CD4-positive, alpha-beta T cell treated with Interleukin-17A for 4 hours (primary cell): ENCODE measurements at places on chromosomes 2 and 18.

DNA sequence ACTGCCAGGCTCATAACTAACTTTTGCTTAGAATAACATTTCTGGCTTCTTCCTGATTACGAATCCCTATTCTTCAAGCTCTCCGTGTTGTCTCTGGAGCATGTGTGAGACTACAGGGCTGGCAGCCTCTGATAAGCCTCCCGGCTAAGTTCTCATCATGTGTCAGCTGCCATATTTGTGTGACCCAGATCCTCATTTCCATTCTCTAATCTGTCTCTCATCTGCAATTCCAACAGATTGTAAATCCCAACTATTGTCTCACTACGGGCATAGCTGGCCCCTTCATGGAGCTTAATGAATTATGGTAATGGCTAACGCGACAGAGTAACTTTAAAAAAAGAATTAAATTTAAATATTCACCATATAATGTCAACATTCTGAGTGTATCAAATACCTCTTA lies 165.4 kb downstream of the CMPK2 start:
- no peak for DNase-seq

DNA sequence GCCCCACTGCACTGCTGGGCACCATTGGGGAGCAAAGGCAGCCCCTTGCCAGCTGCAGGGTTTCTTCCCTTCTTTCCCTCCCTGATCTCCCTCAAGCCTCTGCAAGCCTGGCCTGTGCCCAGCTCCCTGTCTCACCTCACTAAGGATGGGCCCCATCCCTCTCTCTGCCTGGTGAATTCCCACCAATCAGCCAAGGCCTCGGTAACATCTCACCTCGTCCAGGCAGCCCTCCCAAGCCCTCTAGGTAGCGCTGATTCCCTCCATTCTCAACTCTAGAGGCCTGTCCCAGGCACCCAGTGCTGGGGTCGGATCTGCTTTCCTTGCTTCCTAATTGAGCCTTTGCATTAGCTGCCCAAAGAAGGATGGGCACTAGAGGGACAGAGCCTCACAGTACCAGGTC lies 63.0 kb downstream of the CELF4 start:
- no peak for DNase-seq

- no peak for DNase-seq
Observed at GRCh38 chr18:7257426-7257740, 26.5 kb downstream of the LRRC30 start.

GRCh38 chr18:79208906-79209305 lies 139.7 kb downstream of the ATP9B start:
- no peak for DNase-seq

DNA sequence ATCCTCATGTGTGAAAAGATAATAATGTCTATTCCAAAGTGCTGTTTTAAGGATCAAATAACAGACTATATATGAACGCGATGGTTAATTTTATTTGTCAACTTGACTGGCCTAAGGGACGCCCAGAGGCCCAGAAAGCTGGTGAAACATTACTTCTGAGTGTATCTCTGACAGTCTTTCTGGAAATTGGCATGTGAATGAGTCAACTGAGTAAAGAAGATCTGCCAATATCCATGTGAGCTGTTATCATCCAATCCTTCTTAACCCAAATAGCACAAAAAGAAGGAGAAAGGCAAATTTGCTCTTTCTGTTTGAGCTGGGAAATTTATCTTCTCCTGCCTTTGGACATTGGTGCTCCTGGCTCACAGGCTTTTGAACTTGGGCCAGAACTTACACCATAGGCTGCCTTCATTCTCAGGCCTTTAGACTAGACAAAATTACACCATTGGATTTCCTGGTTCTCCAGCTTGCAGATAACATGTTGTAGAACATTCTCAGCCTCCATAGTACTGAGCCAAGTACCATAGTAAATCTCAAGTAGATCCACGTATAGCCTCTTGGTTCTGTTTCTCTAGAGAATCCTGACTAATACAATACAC lies 114.7 kb upstream of the DOCK10 start:
- no peak for DNase-seq

GRCh38 chr2:134738141-134738870 lies 19.5 kb upstream of the TMEM163 start:
- no peak for DNase-seq

- DNase-seq: no peak
Observed at GRCh38 chr2:170229125-170229524, 51.2 kb downstream of the MYO3B start.

DNA sequence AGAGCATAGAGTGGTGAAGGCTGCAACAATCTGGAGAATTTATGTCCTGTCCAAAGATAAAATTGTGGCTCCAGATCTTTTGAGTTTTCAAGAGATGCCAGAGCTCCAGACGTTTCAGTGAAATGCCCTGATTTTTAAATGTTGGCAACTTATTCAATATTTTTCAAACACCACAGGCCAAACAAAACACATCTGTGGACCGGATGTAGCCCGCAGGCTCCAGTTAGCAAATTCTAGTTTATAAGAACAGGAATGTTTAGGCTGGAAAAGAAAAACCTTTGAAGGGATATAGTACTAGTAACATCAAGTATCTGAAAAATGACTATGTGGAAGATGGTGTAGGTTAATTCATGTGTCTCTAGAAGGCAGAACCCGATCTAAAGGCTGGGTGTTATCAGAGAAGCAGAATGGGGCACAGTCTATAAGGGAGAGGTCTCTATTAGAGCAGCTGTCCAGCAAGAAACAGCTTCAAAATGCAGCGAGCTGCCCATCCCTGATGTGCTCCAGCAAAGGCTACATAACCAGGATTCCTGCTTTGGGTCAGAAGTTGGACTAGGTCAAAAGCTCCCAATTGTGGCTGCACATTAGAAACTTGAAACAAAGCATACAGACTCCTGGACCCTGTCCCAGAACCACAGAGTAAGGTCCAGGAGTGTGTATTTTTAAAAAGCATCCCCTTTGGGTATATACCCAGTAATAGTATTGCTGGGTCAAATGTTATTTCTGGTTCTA lies 105.9 kb downstream of the ANKRD44 start:
- DNase-seq: no peak

DNA sequence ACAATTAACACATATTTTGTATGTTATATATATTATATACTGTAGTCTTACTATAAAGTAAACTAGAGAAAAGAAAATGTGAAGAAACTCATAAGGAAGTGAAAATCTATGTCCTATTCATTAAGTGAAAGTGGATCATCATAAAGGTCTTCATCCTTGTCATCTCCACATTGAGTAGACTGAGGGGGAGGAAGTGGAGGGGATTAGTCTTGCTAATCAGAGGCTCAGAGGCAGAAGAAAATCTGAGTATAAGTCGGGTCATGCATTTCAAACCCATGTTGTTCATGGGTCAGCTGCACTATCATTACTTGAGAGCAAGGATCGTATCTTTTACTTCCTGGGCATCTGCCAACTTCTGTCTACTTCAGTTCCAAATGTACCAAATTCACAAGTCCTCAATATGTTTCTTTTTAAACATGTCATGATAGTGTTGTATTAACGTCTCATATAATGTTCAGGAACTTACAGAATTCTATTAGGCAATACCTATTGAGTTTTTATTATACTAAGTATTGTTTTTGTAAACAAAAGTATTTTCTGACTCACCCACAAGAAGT lies 208.9 kb upstream of the BOD1L2 start:
- DNase-seq: no peak

DNA sequence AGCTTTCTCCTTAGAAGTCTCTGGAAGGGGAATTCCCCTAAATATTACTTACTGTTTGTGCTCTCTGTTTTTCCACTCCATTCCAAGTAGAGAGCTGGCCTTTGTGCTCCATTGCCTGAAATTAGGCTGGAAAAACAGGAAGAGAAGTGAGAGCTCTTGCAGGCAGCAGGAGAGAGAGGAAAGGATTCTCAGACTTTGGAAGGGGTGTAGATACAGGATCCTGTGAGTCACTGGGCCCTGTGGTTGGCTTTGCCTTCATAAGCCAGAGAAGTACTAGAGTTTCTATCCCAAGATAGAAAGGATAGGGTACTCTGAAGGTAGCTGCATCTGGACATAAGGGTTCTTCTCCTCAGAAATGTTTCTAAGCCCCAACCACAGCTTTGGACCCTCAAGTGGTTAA lies 188.9 kb downstream of the CMPK2 start:
- no peak for DNase-seq
